ENCODE measurements at places on chromosomes 3 and 15.

GRCh38 chr3:180277041-180277440 is 240.3 kb upstream of the PEX5L start:
- DNase-seq = no peak

DNA sequence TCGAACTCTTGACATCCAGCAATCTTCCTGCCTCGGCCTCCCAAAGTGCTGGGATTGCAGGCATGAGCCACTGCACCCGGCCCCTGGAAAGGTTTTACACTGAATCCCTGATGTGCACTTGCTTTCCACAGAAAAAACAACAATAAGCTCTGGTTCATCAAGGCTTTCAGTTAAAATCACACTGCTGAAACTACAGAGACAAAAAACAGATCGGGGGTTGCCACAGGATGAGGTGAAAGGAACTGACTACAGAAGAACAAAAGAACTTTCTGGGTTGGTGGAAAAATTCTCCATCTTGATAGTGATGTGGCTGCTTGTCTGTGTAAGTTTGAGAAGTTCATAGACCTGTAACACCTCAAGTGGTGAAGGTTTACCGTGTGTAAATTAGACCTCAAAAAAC is 2.9 kb downstream of the RAB43 start:
- DNase-seq = no peak

- DNase-seq = no peak
These were observed 49.0 kb upstream of the ADGRG7 start for GRCh38 chr3:100560426-100560825.

DNA sequence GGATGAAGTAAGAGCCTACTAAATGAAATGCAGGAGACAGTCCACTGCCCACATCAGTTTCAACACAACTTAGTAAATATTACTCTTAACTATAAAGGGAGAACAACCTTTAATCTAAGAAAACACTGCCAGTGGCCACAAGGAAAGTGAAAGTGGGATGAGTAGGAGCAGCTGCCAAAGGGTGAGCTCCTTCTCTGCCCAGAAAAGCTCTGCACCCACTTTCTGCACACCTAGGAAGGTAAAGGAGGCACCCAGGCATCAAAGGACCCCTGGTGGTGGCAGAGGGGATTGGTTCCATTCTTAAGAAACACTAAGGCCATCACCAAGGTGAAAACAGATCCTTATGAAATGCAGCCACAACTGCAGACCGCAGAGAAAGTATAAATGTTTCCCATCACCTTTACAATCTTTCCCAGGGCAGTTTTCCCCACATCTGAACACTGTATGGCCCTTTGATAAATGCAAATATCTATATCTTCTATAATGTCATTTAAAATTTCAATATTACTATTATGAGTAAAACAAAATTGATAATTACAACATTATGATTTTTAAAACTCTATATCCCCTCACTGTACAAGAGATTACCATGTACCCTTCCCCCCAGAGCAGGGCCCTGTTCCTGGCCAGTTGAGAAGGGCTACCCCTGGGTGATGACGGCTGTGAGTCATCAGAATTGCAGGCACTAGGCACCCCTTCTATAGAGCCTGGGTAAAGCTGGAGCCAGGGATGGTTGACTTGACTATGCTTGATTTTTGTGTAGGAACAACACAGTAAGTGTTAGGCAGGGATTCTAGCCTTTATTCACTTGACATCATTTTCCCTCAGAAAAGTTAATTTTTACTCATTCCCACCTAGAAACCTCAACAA is 92.0 kb downstream of the SNRK start:
- DNase-seq = peak; percentile 73

GRCh38 chr15:60021589-60022378 is 17.7 kb downstream of the FOXB1 start:
- no peak for DNase-seq

DNA sequence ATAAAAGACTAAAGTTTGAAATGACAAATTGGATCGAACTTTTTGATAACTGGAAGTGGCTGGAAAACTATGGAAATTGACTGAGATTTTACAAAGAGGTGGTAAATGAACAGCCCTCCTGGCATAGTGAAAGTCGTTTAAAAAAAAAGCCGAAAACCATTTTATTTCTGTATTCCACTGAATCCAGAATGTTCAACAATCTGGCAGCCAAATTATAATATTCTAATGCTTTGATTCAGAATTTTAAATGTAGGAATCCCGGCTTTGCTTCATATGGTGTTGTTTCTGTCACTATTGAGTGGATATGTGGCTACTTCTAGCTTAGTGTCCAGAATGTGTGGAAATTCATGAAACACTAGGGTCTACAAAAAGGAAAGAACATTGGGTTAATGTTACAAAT is 208.9 kb upstream of the DCBLD2 start:
- no peak for DNase-seq

GRCh38 chr15:66876731-66877476 is 174.9 kb downstream of the SMAD6 start:
- no peak for DNase-seq

- DNase-seq = no peak
These were observed 319.6 kb upstream of the IL12A start for GRCh38 chr3:159668990-159669476.

DNA sequence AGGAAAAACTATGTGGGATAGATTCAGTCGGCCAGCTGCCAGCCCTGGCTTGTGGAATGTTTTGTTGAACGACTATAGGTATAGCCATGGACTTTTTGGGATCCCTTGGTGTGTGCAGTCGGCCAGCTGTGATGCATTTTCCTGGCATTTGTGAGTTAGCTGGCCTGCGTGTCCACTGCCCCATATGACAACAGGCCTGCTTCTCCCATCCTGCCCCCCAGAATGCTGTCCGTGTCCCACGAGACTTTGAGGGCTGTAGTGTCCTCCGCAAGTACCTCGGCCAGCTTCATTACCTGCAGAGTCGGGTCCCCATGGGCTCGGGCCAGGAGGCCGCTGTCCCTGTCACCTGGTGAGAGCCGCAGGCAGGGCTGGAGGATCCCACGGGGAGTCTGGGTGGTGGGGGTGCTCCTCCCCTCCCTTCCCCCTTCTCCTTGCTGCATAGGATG is 23.6 kb downstream of the PTPN23 start:
- no peak for DNase-seq

DNA sequence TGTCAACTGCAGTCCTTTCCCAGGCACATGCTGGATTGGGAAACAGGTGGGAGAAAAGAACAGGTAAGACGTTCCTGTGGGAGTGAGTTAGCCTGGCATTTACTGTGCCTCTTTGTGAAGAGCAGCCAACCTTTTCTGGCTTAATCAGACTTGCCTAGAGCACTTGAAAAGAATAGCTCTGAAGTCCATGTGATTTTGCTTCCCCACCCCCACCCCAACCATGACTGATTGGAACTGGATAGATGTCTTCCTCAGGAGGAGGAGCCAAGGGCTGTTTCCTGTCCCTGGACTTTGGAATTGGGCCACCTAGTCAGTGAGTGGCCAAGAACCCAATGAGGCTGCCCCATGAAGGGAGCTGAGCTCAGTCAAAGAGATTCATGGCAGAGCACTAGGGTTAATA is 4.7 kb upstream of the TMEM41A start:
- no peak for DNase-seq

DNA sequence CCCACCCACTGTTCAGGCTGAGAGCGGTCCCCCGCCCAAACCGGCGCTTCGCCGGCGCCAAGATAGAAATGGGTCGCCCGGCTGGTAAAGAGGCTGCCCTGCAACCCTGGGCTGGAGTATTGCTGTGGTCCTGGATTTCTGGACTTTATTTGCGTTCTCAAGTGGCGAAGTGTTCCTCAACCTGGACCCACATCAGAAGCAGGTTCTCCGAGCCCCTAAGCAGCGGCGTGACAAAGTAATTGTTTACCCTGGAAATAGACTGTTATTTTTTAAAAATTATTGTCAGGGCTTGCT is 481 bp upstream of the DYNC1LI1 start:
- DNase-seq = no peak

DNA sequence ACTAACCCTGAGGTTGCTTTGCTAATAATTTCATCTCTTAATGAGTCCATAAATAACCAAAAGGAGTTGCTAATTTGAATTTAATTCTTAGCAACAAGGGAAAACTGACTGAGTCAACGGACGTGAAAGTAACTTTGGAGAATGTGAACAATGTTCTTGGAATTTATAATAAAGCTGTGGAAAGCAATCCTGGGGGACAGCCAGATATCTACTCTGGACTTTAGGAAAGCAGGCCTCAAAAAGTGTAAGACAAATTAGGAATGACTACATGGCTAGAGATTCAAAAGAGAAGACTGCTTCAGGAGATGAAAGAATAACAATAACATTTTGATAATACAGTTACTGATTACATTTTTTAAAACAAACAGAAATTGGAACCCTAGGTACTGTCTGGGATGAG is 318.4 kb upstream of the COL8A1 start:
- DNase-seq = no peak

GRCh38 chr3:197363553-197364409 is 65.4 kb upstream of the DLG1 start:
- no peak for DNase-seq

- DNase-seq = no peak
These were observed 25.6 kb upstream of the ZNF280D start for GRCh38 chr15:56758770-56759449.
